ENCODE measurements at places on chromosomes 13 and 19. TPM values are rescaled to one million over a fixed set of nuclear protein-coding genes. Genes with fewer than 3 reads are reported as not detected.

Gene PLPPR2
- polyA plus RNA-seq: 30.5 TPM

Gene KCNC3
- polyA plus RNA-seq: 0.02 TPM

Gene UQCRFS1
- polyA plus RNA-seq: 32.8 TPM

DNA sequence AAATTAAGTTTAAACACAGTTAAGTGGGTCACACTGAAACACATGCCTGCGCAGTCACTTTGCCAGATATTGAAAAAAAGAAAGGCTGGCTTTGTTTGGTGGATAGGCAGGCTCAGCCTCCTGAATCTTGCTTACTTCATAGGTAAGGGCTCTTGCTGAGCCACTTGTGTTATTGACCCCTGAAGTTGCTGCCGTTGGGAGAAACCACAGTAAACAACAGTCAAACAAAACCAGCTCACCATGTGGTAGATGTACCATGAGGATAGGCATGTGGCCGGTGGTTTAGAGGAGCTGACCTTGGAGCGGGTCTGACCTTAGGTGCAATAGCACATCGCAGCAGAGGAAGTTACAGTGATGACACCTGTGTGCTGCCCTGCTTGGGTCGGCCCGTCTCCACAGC, 52.2 kb downstream of the SPATA13 start:
- DNase-seq: no peak

DNA sequence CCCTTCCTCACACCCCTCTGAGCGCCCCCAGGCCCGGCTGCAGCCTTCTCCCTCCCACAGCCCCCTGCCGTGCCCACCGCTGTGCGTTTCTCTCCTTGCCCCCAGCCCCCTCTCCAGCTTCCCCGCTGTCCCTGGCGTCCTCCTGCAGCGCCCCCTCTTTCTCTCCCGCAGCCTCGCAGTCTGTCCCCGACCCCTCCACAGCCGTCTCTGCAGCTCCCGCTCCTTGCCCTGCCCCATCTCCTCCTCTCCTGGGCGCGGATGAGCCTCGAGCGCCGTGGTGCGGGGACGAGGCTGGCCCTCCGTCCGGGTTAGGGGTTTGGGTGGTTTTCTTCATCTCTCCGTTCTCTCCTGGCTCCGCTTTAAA, 1.1 kb downstream of the KMT5C start:
- DNase-seq: no peak

DNA sequence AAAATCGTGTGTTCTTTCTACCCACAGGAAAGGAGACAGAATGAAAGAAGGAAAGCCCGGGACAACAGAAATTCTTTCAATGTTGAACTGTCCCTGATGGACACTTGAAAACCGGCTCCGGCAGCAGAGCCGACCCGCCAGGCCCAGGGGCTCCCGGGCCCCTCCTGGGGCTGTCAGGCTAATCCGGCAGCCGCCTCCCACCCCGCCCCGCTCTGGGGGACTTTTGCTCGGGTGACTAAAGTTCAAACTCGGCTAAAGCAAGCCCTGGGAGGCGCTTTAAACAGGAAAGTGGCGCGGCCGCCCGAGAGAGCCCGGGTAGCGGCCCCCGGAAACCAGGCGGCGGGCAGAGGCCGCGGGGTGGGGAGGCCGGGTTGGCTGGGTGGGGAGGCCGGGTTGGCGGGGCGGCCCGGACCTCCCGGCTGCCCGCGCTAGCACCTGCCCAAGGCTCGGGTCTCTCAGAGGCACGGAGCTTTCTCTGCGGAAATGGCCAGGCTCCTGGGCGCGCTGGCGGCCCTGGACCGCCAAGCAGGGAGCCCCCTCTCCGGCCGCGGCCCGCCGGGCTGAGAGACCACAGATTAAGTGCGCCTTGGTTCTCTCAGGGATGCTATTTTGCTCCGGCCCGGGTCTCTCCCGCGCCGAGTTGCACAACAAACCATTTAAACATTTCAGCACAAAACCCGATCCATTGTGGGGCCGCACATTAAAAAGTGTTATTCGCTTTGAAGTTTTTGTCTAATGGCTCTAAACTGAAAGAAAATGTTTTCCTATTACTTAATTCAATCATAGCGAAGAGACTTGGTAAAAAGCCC, 2.6 kb upstream of the GSX1 start:
- DNase-seq: no peak

GRCh38 chr13:105952233-105952972, 583.1 kb downstream of the EFNB2 start:
- no peak for DNase-seq

- DNase-seq: no peak
Measured at GRCh38 chr13:110471156-110471832, 90.2 kb downstream of the RAB20 start.

Data from BJ (cell line).